Naive thymus-derived CD4-positive, alpha-beta T cell (primary cell): ENCODE measurements at places on chromosomes 7 and 10. TPM values are rescaled to one million over a fixed set of nuclear protein-coding genes. Genes with fewer than 3 reads are reported as not detected.

GRCh38 chr7:92279396-92280031 lies 33.7 kb downstream of the ANKIB1 start:
- no peaks in the 10 kb centered on the region for H3K27me3 ChIP-seq
- H3K36me3 ChIP-seq: no peaks in the 10 kb centered on the region
- H3K4me3 ChIP-seq: no peak overlapping the region
- H3K27ac ChIP-seq: no peak overlapping the region
- no peak for DNase-seq

ANKRD22 gene
- total RNA-seq: not detected

PPP2R2D gene
- total RNA-seq: 61.3 TPM

DNA sequence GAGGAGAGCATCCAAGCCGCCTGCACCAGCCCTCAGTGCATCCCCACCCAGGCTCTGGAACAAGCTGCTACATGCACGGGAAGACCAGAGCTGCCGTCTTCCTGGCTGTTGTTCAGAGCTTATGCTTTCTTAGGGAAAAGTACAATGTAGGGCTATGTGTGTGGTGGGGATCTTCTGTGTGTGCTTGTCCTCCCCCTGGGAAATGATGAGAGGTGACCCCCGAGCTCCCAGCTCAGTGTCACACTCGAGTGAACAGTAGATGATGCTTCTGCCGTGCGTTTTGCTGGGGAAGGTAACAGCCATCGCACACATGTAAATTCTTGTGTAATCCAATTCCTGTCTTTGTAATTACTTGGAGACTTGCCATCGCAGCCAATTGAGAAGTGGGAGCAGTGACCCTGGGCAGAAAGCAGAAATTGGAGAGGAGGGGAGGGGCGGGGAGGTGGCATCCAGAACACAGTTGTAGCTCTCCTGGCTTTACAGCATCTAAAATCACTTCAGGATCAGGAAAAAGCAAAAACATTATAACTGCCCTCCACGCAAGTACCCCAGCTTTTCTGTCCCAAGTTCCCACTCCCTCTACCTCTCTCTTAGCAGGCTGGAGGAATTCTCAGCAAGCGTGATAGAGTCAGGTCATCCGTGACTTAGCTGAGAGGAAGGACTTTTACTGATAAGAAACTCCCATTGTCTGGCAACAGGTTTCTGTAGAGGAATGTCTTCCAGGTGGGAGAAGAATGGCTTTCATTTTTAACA lies 149.6 kb downstream of the TCF7L2 start:
- H3K27me3 ChIP-seq: no peaks in the 10 kb centered on the region
- no peak for DNase-seq
- no peaks in the 10 kb centered on the region for H3K4me1 ChIP-seq
- H3K27ac ChIP-seq: no peak overlapping the region

DNA sequence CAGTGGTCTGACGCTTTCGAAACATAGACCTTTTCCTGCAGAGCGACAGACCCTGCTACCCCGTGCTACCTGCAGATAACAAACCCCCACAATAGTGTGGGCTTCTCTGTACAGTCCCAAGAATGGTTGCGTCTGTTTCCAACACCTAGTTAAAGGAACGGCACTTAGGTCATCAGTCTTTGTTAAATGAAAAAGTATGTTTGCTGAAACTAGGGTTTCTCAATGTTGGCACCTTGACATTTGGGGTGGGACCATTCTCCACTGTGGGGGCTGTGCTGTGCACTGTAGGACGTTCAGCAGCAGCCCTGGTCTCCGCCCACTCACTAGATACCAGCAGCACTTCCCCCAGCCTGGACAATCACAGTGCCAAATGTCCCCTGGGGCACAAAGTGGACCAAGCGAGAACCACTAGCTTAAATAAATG lies 13.7 kb downstream of the TECTB start:
- no peak for DNase-seq
- no peaks in the 10 kb centered on the region for H3K4me1 ChIP-seq
- no peak overlapping the region for H3K27ac ChIP-seq
- H3K27me3 ChIP-seq: no peaks in the 10 kb centered on the region

GRCh38 chr10:13056456-13057077 lies 43.4 kb upstream of the OPTN start:
- no peaks in the 10 kb centered on the region for H3K36me3 ChIP-seq
- no peak for DNase-seq
- H3K27me3 ChIP-seq: no peaks in the 10 kb centered on the region
- H3K4me1 ChIP-seq: no peaks in the 10 kb centered on the region
- no peak overlapping the region for H3K27ac ChIP-seq

DNA sequence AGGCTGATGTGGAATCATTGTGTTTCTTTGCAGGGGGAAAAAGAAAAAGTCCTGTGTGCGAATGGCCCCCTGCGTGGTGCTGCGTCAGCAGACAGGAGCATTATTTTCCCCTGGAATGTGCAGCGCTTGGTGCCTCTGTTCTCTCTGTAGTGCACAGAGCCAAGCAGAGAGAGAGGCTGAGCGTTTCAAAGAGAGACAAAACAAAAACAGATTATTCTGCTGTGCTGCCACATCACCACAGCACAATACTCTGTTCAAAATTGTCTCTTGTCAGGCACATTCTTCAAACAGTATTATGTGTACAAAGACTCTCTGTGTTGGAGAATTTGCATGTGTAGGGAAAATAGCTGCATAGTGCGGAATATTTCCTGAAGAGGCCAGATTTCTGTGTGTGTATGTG lies 609.0 kb downstream of the SDK1 start:
- H3K27ac ChIP-seq: no peak overlapping the region
- no peaks in the 10 kb centered on the region for H3K27me3 ChIP-seq
- no peaks in the 10 kb centered on the region for H3K36me3 ChIP-seq
- no peak for DNase-seq
- no peak overlapping the region for H3K4me3 ChIP-seq
- H3K4me1 ChIP-seq: no peaks in the 10 kb centered on the region

GRCh38 chr10:72068901-72069446 lies 19.4 kb downstream of the SPOCK2 start:
- no peaks in the 10 kb centered on the region for H3K27me3 ChIP-seq
- H3K4me1 ChIP-seq: peaks cover 7% of the 10 kb centered on the region
- H3K4me3 ChIP-seq: no peak overlapping the region
- H3K36me3 ChIP-seq: peaks cover 95% of the 10 kb centered on the region
- DNase-seq: no peak

DNA sequence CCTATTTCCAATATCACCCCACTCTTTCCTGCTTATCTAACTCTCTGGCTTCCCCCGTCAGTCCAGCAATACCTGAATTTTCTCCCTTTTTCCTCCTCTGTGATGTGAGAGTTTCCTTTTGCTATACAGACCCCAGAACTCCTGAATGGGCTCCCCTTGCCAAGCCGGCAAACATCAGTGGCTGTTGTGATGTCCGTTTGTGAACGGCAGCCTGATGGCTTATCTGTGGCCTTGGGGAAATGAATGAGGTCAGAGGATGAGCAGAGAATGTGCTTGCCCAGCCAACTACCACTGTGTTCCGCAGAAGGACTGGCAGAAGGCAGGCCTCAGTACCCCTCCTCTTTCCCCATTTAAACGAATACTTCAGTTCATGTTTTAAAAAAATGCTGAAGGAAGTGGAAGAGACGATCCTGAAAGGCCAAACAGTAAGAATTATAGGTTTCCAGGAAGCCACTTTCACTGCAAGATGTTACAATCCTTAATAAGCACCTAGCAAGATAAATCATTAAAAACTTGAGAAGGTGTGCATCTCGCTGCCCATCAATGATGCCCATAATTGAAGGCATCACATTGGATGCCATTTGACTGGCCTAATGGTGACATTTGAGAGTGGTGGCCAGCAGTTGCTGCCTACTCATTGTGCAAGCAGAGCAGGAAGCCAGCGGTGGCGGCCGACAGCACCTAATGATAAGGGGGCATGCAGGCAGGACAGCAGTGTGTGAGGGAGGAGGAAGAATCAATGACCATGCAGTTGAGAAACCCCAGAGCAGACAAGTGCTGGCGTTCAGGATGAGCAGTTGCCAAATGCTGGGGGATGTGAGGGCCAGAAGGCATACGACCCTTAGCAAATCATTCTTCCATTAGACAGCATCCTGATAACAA lies 31.5 kb downstream of the SLC18A2 start:
- no peak overlapping the region for H3K27ac ChIP-seq
- no peak overlapping the region for H3K4me3 ChIP-seq
- no peaks in the 10 kb centered on the region for H3K27me3 ChIP-seq
- no peaks in the 10 kb centered on the region for H3K36me3 ChIP-seq
- no peaks in the 10 kb centered on the region for H3K4me1 ChIP-seq

VWDE gene
- total RNA-seq: 3.9 TPM

DNA sequence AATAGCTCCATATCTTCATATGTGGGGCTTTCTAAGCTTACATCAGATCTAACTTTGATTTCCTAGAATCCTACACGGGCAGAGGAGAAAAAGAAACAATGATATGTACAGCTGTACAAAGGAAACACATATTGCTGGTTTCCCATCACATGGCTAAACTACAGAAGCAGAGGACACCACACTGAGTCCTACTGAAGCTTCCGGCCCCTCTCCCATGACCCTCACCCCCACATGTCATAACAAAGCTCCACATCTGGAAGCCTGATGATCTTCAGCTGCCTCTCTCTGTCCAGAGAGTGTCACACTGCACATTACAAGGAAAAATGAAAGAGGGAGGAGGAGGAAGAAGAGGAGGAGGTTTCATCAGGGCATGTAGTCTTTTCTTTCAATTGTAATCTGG lies 14.0 kb downstream of the SLC16A12 start:
- H3K4me1 ChIP-seq: no peaks in the 10 kb centered on the region
- DNase-seq: no peak
- no peaks in the 10 kb centered on the region for H3K27me3 ChIP-seq
- H3K36me3 ChIP-seq: no peaks in the 10 kb centered on the region
- no peak overlapping the region for H3K4me3 ChIP-seq
